ENCODE measurements at places on chromosomes 3 and 15.
A peak's percentile ranks its signal among the peaks of the same experiment; 100 is the strongest.

DNA sequence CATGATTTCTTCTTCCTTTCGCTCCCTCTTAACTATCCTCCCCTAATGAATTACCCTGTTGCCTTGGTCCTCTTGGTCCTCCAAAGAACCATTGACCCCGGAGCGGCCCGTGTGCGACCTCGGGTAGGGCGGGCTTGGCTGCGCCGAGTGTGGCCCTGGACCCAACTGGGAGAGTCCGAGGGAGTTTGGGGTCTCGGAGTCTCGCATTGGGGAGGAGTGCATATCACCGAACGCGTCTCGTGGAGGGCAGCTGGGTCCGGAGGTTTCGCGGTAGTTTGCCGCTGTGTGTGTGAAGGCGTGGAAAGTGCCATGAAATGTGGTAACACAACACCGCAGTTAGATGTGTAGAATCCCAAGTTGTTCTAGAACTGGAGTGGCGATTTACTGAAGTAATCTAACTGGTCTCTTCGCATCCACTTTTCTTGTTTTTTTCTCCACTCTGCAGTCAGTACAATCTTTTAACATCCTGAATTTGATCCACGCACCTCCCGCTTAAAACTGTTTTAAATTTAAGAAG is 363 bp downstream of the GTF2E1 start:
- no peak for DNase-seq
- no peaks in the 10 kb centered on the region for H3K27me3 ChIP-seq
- no peaks in the 10 kb centered on the region for H3K36me3 ChIP-seq
- H3K27ac ChIP-seq: peak overlapping the region; percentile 99
- peaks cover 24% of the 10 kb centered on the region for H3K4me1 ChIP-seq
- peak overlapping the region; percentile 89 for H3K4me3 ChIP-seq

DNA sequence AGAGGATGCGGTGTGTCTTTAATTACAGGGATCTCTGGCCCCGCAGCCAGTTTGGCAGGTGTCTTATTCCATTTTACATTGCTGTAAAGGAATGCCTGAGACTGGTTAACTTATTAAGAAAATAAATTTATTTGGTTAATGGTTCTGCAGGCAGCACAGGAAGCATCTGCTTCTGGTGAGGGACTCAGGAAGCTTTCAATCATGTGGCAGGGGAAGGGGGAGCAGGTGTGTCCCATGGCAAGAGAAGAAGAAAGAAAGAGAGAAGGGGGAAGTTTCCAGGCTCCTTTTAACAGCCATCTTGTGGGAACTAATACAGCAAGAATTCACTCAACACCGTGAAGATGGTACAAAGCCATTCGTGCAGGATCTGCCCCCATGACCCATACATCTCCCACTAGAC is 128.0 kb upstream of the CRBN start:
- no peak for DNase-seq
- H3K36me3 ChIP-seq: no peaks in the 10 kb centered on the region
- peaks cover 13% of the 10 kb centered on the region for H3K4me1 ChIP-seq
- no peak overlapping the region for H3K27ac ChIP-seq

GRCh38 chr3:49119036-49119435 is 1.6 kb downstream of the USP19 start:
- H3K4me3 ChIP-seq: peak overlapping the region; percentile 91
- DNase-seq: no peak
- H3K4me1 ChIP-seq: peaks cover 3% of the 10 kb centered on the region
- H3K27me3 ChIP-seq: no peaks in the 10 kb centered on the region
- H3K36me3 ChIP-seq: no peaks in the 10 kb centered on the region

- no peak for DNase-seq
- H3K27ac ChIP-seq: no peak overlapping the region
- H3K27me3 ChIP-seq: peaks cover 9% of the 10 kb centered on the region
- H3K4me3 ChIP-seq: peak overlapping the region; percentile 79
- H3K4me1 ChIP-seq: peaks cover 40% of the 10 kb centered on the region
- no peaks in the 10 kb centered on the region for H3K36me3 ChIP-seq
Observed at GRCh38 chr15:73925848-73926218, 429 bp upstream of the LOXL1 start.

DNA sequence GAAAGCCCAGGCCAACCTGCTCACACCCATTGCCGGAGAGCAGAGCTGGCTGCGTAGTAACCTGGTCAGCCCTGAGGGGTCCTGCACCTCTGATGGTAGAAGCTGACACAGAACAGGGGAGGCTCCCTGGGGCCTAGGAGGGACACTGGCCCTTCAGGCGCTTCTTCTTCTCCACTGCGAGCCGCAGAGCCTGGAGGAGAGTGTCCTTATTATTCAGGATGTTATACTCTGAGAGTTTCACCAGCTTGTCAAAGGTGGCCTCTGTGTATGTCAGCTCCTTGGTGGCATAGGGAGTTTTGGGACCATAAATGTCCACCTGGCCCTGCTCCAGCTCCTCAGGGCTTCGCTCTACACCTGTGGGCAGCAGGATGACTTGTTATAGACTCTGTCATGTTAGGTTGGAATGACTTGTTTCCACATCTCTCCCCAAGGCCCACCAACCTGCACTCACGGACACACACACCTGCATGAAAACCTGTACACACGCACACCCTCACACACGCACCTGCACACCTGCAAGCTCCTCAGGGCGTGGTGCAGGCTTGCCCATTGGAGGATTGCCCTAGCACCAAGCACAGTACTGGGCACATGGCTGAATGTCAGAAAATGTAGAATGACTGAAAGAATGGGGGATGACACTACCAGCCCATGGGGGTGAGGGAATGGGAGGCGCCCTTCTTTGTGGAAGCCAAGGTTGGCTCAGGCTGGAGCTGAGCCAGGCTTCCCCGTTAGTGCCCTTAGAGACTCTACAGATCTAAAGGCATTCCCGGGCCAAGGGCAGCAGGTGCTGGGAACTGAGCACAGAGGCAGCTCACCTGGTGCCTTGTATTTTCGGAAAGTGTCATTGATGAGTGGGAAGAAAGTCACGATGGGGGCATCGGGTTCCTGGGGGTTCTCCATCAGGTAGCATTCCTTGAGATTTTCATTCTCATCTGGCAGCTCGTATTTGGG is 11.5 kb upstream of the EHD4 start:
- peak overlapping the region; percentile 61 for H3K27ac ChIP-seq
- DNase-seq: peak; percentile 22
- H3K4me1 ChIP-seq: peaks cover 11% of the 10 kb centered on the region
- H3K27me3 ChIP-seq: peaks cover 10% of the 10 kb centered on the region

DNA sequence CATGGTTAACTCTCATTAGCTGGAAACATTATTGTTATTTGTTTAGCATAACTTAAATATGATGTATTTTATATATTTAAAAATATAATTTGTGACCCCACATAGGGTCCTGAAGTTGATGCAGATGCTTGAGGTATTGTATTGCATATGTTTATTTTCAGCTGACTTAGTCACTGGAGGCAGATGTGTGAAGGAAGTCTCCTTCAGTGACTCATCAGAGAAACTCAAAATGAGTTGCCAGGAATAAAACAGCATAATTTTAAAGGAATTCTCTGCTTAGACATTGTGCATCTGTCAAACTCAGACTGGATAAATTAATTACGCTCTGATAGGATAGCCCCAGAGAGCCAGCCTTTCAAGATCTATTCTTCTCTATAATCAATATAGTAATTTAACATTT is 7.9 kb upstream of the OR4F6 start:
- no peak overlapping the region for H3K27ac ChIP-seq
- no peak overlapping the region for H3K4me3 ChIP-seq
- no peaks in the 10 kb centered on the region for H3K4me1 ChIP-seq
- no peak for DNase-seq
- peaks cover 23% of the 10 kb centered on the region for H3K27me3 ChIP-seq

DNA sequence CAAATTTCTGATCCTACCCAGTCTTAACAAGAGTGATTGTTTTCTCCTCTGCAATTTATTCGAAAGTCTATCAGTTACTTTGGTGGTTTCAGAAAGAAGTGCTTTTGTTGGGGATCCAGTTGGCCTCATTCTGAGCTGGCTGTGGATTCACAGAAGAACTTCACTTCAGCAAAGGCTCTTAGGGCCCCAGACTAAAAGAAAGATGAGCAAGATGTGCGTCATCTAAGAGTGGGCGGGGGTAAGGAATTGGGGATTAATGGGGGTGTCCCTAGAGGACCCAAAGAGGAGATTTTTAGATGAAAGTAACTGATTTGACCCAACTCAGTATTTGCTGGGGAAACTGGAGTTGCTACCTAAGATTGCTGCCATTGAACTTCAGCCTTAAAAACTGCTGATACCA is 63.9 kb upstream of the TSEN2 start:
- peaks cover 4% of the 10 kb centered on the region for H3K27me3 ChIP-seq
- H3K27ac ChIP-seq: no peak overlapping the region
- no peaks in the 10 kb centered on the region for H3K36me3 ChIP-seq
- H3K4me3 ChIP-seq: no peak overlapping the region
- DNase-seq: no peak

DNA sequence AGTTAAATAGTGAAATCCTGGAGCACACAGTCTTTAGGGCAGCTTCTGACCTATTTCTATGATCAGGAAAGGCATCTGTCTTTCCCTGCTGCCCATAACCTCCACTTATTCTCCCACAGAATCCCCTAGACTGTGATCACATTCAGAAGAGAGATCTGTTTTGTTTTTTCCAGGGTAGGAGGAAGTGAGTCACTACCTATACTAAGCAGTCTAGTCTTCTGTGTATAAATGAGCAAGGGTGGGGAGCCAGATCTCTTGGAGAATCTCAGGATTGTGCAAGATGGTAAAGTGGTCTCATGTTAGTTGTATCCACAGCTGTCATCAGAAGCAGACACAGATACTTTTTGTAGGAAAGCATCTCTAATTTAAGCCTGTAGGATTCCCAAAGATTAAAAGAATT is 11.8 kb upstream of the FBXO22 start:
- no peak overlapping the region for H3K4me3 ChIP-seq
- H3K27me3 ChIP-seq: no peaks in the 10 kb centered on the region
- peaks cover 7% of the 10 kb centered on the region for H3K36me3 ChIP-seq
- DNase-seq: no peak
- H3K27ac ChIP-seq: no peak overlapping the region

DNA sequence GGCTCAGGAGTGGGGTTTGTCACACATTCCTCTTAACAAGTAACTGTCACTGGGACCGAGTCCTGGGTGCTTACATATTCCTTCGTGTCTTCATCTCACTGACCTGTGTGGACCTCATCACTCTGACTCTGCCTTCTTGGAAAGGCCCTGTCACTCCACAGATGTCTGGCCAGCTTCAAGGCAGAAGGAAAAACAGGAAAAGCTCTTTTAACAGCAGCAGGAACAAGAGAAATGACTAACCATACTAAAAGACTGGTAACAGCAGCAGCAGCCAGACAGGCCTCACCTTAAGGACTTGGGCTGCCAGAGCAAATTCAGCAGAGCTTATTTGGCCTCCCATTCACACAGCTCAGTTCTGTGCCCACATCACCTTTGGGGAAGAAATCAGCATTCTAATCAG is 68.1 kb downstream of the USF3 start:
- no peaks in the 10 kb centered on the region for H3K36me3 ChIP-seq
- peaks cover 22% of the 10 kb centered on the region for H3K27me3 ChIP-seq
- no peak overlapping the region for H3K4me3 ChIP-seq
- no peak for DNase-seq

- no peaks in the 10 kb centered on the region for H3K36me3 ChIP-seq
- H3K4me3 ChIP-seq: no peak overlapping the region
Observed at GRCh38 chr3:6928064-6928463, 67.1 kb downstream of the GRM7 start.

- H3K27me3 ChIP-seq: peaks cover 27% of the 10 kb centered on the region
- no peak for DNase-seq
- peak overlapping the region; percentile 81 for H3K27ac ChIP-seq
- peak overlapping the region; percentile 83 for H3K4me3 ChIP-seq
- peaks cover 22% of the 10 kb centered on the region for H3K4me1 ChIP-seq
Observed at GRCh38 chr15:25849157-25849921, 13.8 kb downstream of the ATP10A start.

- H3K27ac ChIP-seq: no peak overlapping the region
- no peak for DNase-seq
- peaks cover 3% of the 10 kb centered on the region for H3K36me3 ChIP-seq
- H3K4me3 ChIP-seq: no peak overlapping the region
- peaks cover 3% of the 10 kb centered on the region for H3K27me3 ChIP-seq
Observed at GRCh38 chr3:55245351-55245750, 241.8 kb downstream of the WNT5A start.

DNA sequence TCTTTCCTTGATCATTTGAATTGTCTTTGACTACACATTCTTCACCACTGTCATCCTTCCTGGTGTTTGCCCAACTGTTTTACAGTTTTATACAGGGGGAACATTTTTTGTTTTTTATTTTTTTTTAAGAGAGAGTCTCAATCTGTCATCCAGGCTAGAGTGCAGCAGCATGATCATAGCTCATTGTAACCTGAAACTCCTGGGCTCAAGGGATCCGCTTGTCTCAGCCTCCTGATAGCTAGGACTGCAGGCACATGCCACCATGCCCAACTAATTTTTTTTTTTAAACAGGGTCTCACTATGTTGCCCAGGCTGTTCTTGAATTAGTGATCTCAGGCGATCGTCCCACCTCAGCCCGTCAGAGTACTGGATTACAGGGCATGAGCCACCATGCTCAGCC is 222.6 kb downstream of the BBX start:
- no peak overlapping the region for H3K4me3 ChIP-seq
- H3K4me1 ChIP-seq: peaks cover 14% of the 10 kb centered on the region

DNA sequence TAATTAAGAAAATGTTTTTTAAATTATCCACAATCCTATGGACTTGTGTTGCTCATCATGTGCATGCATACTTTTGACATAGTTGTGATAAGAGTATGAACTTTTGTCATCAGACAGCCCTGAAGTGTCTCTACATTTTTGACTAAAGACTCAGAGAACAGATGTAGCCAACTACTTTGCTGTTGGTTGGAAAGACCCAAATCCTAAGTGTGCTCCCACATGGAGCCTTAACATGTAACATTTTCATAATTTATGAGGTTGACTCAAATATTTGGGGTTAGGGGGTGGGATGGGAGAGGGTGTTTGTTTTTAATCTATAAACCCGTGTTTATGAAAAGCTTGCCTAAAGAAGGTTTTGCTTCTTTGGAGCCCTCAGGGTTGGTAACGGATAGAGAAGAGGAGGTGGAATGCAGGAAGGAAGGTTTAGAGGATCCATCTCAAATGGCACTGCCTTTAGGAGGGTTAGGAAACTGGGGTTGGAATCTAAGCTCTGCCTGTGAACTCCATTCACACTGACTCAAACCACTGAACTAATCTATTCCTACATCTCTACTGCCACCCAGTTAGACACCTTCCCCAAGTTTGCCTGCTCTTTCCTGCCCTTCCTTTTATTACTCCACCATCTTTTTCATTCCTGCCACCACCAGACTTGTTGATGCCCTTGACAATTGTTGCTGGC is 3.7 kb downstream of the BOC start:
- H3K27ac ChIP-seq: peak overlapping the region; percentile 41
- H3K4me3 ChIP-seq: peak overlapping the region; percentile 97
- H3K36me3 ChIP-seq: peaks cover 58% of the 10 kb centered on the region
- H3K4me1 ChIP-seq: peaks cover 70% of the 10 kb centered on the region

DNA sequence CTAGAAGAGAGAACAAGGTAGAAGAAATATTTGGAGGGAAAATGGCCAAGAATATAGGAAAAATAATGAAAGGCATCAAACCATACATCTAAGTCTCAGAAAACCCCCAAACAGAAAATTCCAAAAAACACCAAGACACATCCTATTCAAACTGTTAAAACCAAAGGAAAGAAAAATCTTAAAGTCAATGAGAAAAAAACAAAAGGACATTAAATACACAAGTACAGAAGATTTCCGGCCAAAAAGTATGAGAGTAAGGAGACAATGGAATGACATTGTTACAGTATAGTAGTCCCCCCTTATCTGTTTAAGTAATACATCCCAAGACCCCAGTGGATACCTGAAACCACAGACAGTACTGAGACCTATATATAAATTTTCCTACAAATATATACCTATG is 18.8 kb downstream of the CLASP2 start:
- H3K27me3 ChIP-seq: no peaks in the 10 kb centered on the region
- no peak overlapping the region for H3K4me3 ChIP-seq
- H3K4me1 ChIP-seq: no peaks in the 10 kb centered on the region

All from type B pancreatic cell (in vitro differentiated cells).